ENCODE measurements at places on chromosomes 1 and 21. TPM values are rescaled to one million over a fixed set of nuclear protein-coding genes. Genes with fewer than 3 reads are reported as not detected.

The ELF3 gene
- 1.0 TPM for total RNA-seq

The CD101 gene
- 0.82 TPM for total RNA-seq

The TSSK3 gene
- 1.4 TPM for total RNA-seq

The CD55 gene
- 138 TPM for total RNA-seq

The NAXE gene
- total RNA-seq: 36.6 TPM

The C1QTNF12 gene
- 2.6 TPM for total RNA-seq

The ETNK2 gene
- total RNA-seq: 5.5 TPM

The NBPF10 gene
- total RNA-seq: 4.9 TPM

The EVA1C gene
- total RNA-seq: 15.8 TPM

The PLD5 gene
- total RNA-seq: not detected

The TCEA3 gene
- total RNA-seq: 0.94 TPM

The SLAMF9 gene
- total RNA-seq: not detected

The MYOG gene
- not detected for total RNA-seq

The ICOSLG gene
- 2.9 TPM for total RNA-seq

The USH2A gene
- total RNA-seq: not detected

The NT5C1A gene
- not detected for total RNA-seq

The TMCO1 gene
- total RNA-seq: 52.6 TPM

The MX1 gene
- total RNA-seq: 22.7 TPM

The S100A14 gene
- total RNA-seq: not detected

The TRIM58 gene
- total RNA-seq: 0.50 TPM

The CHI3L2 gene
- 13.5 TPM for total RNA-seq

The ITLN1 gene
- not detected for total RNA-seq

The RPE65 gene
- total RNA-seq: not detected

The LDLRAD1 gene
- total RNA-seq: not detected

The MCOLN2 gene
- 0.84 TPM for total RNA-seq

The ST6GALNAC3 gene
- not detected for total RNA-seq

The ZFP69B gene
- 2.4 TPM for total RNA-seq

The RSPH1 gene
- total RNA-seq: not detected

The CENPS gene
- 5.0 TPM for total RNA-seq

The RXRG gene
- not detected for total RNA-seq

The JAM2 gene
- total RNA-seq: not detected

The PRR9 gene
- total RNA-seq: not detected

The PKLR gene
- not detected for total RNA-seq

The RIMKLA gene
- 0.45 TPM for total RNA-seq

The PRKAB2 gene
- total RNA-seq: 16.0 TPM

The LCE2C gene
- not detected for total RNA-seq

The KRTAP7-1 gene
- not detected for total RNA-seq

The C1orf53 gene
- total RNA-seq: not detected

The NUP210L gene
- total RNA-seq: 0.24 TPM

The LCE6A gene
- total RNA-seq: not detected

The NR1I3 gene
- total RNA-seq: not detected

The AUNIP gene
- 0.50 TPM for total RNA-seq

The C1QC gene
- total RNA-seq: not detected

The CGN gene
- total RNA-seq: 0.80 TPM

The HSD3B1 gene
- not detected for total RNA-seq

The UTS2 gene
- total RNA-seq: 7.7 TPM

The ABCG1 gene
- total RNA-seq: 10.4 TPM

The PI4KB gene
- total RNA-seq: 95.0 TPM

The JTB gene
- total RNA-seq: 107 TPM
